ENCODE measurements at places on chromosomes 2 and 18.
A peak's percentile ranks its signal among the peaks of the same experiment; 100 is the strongest.

- no peak overlapping the region for H3K4me3 ChIP-seq
- no peak overlapping the region for H3K27ac ChIP-seq
- DNase-seq = no peak
- H3K36me3 ChIP-seq = no peaks in the 10 kb centered on the region
- H3K27me3 ChIP-seq = no peaks in the 10 kb centered on the region
Measured at GRCh38 chr2:110948027-110948674, 172.6 kb upstream of the BCL2L11 start.

GRCh38 chr18:57223144-57223870 lies 76.4 kb downstream of the BOD1L2 start:
- H3K4me1 ChIP-seq = no peaks in the 10 kb centered on the region
- DNase-seq = no peak
- H3K4me3 ChIP-seq = no peak overlapping the region
- no peaks in the 10 kb centered on the region for H3K36me3 ChIP-seq
- H3K27me3 ChIP-seq = peaks cover 2% of the 10 kb centered on the region

DNA sequence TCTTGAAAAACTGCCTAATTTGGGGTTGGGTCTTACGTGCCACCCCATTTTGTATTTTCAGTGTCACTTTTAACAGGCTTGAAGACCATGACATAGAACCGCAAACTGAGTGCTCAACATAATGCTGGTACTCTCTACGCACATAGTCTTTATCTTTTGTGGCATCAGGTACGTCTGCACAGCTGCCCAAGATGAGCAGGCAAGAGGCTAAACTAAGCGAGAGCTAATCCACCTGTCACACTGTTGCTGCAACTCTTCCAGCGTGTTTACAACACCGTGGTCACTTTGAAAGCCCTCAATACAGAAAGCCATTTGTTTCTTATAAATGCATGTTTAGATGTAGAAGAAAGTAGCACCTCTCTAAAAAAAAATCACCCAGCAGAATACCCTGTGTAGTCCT lies 270.0 kb upstream of the TCF4 start:
- H3K4me3 ChIP-seq = no peak overlapping the region
- H3K36me3 ChIP-seq = no peaks in the 10 kb centered on the region
- H3K27ac ChIP-seq = no peak overlapping the region
- H3K27me3 ChIP-seq = no peaks in the 10 kb centered on the region

- no peaks in the 10 kb centered on the region for H3K36me3 ChIP-seq
- no peak overlapping the region for H3K4me3 ChIP-seq
- no peak for DNase-seq
Measured at GRCh38 chr2:128563348-128563687, 244.7 kb upstream of the HS6ST1 start.

DNA sequence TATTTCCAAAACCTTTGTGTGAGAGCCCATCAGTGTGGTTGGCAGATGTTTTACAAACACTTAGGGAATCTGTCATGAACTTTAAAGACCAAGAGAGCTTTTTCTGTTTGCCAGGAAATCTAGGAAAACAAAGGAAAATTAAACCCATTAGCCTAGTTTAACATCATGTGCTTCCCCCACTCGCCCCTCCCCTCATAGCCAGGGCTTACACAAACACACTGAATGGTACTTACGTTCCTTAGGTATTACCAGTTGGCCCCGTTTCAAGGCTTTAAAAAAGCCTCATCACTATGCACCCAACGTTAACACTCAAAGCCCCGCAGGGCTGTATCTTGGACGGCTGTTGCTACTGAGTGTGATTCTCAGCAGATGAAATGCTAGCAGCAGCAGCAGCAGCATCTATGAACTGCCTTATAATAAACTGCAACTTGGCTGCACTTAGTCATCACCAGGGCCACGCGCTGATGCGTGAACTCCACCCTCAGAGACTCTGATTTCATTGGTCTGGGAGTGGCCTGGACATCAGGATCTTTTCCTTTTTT lies 20.1 kb upstream of the TTC39C start:
- H3K27ac ChIP-seq = peak overlapping the region; percentile 45
- no peaks in the 10 kb centered on the region for H3K36me3 ChIP-seq
- no peaks in the 10 kb centered on the region for H3K27me3 ChIP-seq

DNA sequence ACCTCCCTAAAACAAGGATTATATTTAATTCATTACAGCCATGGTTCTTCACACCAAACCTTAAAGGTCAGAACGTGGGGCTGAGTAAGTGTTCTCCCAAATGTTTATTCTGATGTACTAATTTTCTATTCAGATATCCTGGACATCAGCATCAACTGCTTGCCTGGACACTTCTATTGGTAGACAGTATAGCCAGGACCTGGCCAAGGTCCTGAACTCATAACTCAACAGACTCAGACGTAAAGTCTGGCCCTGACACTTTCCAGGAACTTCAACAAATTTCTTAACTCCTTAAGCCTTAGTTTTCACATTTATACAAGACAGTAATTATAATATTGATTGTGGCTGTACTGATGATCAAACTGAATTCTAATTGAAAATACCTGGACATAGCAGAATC lies 89.1 kb downstream of the AKAIN1 start:
- DNase-seq = no peak
- H3K4me3 ChIP-seq = no peak overlapping the region
- no peak overlapping the region for H3K27ac ChIP-seq
- peaks cover 5% of the 10 kb centered on the region for H3K4me1 ChIP-seq

DNA sequence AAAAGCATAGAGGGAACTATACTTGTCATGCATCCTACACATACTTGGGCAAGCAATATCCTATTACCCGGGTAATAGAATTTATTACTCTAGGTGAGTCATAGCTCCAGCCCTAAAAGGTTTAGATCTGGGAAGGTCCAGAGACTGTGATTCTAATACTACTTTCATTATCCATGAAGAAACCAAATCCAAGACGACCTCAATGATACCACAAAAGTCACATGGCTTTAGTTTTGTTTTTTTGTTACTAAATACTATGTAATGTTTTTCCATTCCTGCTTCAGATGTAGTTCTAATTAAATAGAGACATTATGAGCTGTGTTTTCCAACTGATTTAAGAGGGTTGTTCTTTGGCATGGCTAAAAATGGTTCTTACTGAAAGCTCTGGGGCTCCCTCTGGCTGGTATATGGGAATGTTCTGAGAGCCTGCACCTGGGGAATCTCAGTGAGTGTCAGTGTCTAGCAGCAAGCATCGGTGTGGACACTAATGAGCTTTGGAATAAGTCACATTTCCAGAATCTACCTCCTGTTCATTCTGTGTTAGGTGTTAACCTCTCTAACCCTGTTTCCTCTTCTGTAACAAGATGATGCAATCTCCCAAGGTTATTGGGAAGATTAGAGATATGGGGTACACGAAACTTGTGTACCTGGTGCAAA lies 20.5 kb upstream of the IL1RL2 start:
- H3K4me1 ChIP-seq = peaks cover 6% of the 10 kb centered on the region
- peaks cover 1% of the 10 kb centered on the region for H3K27me3 ChIP-seq
- no peak for DNase-seq
- H3K4me3 ChIP-seq = no peak overlapping the region
- H3K27ac ChIP-seq = no peak overlapping the region
- no peaks in the 10 kb centered on the region for H3K36me3 ChIP-seq

GRCh38 chr2:15293262-15293937 lies 267.7 kb downstream of the NBAS start:
- H3K4me3 ChIP-seq = no peak overlapping the region
- DNase-seq = no peak
- H3K27me3 ChIP-seq = no peaks in the 10 kb centered on the region
- H3K36me3 ChIP-seq = peaks cover 46% of the 10 kb centered on the region

DNA sequence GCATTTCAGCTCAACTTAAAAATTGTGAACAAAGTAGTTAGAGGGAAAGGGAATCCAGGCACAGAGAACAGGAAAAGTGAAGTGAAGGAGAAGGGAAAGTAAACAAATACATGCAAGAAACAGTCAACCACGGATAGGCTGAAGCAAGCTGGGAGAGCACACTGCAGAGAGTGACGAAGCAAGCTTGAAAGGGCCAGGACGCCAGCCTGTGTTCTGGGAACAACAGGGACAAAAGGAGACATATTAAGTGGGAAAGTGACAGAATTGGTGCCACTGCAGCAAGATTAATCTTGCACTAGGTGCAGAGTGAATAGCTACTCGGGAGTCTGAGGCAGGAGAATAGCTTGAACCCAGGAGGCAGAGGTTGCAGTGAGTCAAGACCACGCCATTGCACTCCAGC lies 197.3 kb downstream of the SOX11 start:
- H3K36me3 ChIP-seq = no peaks in the 10 kb centered on the region
- H3K4me3 ChIP-seq = no peak overlapping the region
- H3K27me3 ChIP-seq = no peaks in the 10 kb centered on the region
- no peaks in the 10 kb centered on the region for H3K4me1 ChIP-seq
- DNase-seq = no peak

- H3K36me3 ChIP-seq = no peaks in the 10 kb centered on the region
- no peaks in the 10 kb centered on the region for H3K4me1 ChIP-seq
- no peak for DNase-seq
- H3K27me3 ChIP-seq = no peaks in the 10 kb centered on the region
Measured at GRCh38 chr2:41779888-41780287, 267.9 kb upstream of the PKDCC start.

DNA sequence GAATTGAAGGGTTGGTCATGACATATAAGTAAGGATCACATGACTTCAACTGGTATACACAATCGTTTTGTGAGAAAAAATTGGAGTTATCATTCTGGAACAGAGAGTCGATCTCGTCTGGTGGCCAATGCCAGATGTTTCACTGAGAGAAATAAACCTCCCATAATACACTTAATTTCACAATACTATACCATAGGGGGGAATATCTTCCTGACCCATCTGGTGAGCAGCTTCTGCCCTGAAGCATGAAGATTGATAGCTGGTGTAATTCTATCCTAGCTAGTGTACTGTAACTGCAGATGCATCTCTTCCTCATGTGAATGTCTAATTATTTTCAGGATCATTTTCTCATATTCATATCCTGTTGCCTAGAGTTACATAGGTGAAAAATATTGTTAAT lies 15.7 kb upstream of the CDH7 start:
- H3K4me1 ChIP-seq = no peaks in the 10 kb centered on the region
- H3K4me3 ChIP-seq = no peak overlapping the region
- DNase-seq = no peak

DNA sequence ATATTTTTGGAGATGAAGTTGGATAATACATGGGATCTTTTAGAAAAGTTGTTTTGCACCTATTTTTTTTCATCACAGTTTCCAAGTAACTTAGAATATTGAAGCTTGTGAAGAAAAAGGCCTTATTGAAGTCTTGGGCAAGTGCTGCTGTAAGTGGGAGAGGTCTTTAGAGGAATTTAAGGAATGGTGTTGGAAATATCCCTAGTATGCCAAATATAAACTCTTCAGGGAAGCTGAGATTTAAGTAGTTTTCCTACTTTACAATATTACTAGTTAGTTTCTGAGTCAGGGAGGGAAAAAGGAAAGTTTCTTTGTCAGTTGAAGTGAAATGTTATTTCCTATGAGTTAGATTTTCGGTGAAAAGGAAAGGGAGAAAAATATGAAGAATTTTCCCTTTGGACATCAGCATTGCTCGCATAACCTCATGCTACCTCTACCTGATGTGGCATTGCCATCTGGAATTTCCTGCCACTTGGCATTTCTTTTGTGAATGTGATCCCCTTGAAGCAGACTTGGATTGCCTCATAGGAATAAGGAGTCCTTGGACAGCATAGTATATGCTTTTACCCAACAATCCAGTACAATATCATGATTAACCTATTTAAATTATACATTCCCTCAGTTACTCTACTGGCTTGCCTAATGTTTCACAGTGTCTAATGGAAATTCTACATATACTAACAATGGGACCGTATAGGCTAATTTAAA lies 12.1 kb downstream of the PLEKHH2 start:
- H3K4me1 ChIP-seq = no peaks in the 10 kb centered on the region
- peaks cover 11% of the 10 kb centered on the region for H3K27me3 ChIP-seq
- H3K27ac ChIP-seq = no peak overlapping the region
- no peak overlapping the region for H3K4me3 ChIP-seq

DNA sequence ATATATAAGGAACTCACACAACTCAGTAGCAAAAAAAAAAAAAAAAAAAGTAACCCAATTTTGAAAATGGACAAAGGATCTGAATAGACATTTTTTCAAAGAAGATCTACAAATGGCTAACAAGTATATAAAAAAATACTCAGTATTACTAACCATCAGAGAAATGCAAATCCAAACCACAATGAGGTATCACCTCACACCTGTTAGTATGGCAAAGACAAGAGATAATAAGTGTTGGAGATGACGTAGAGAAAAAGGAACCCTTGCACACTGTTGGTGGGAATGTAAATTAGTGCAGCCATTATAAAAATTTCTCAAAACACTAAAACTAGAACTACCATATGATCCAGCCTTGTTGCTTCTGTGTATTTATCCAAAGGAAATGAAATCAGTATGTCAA lies 5.8 kb upstream of the CNDP1 start:
- H3K27me3 ChIP-seq = peaks cover 3% of the 10 kb centered on the region
- DNase-seq = no peak
- H3K4me1 ChIP-seq = no peaks in the 10 kb centered on the region
- H3K36me3 ChIP-seq = no peaks in the 10 kb centered on the region
- H3K27ac ChIP-seq = no peak overlapping the region

DNA sequence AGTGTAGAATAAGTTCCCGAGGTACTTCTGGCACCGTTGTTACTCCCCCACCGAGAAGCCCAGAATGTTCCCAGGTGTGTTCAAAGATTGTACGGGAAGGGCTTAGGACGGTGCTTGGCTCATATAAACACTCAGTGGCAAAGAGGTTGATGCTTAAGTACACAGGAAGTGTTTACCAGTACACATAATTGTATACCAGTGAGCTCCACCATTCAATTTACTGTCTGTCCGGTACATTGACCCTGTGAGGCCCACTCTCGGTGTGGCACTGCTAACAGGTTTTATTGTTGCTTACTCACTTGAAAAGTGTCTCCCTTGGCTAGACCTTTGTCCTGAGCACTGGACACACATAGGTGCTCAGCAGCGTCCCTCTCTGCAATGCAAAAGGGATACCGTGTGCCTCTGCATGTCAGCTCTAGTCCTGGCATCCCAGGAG lies 191.0 kb downstream of the NEDD4L start:
- H3K27me3 ChIP-seq = no peaks in the 10 kb centered on the region
- H3K4me1 ChIP-seq = peaks cover 2% of the 10 kb centered on the region
- no peaks in the 10 kb centered on the region for H3K36me3 ChIP-seq
- no peak for DNase-seq
- H3K27ac ChIP-seq = no peak overlapping the region

- peaks cover 20% of the 10 kb centered on the region for H3K4me1 ChIP-seq
- no peaks in the 10 kb centered on the region for H3K27me3 ChIP-seq
- peaks cover 20% of the 10 kb centered on the region for H3K36me3 ChIP-seq
- no peak overlapping the region for H3K27ac ChIP-seq
Measured at GRCh38 chr2:168571061-168571460, 115.0 kb downstream of the CERS6 start.

- peaks cover 2% of the 10 kb centered on the region for H3K27me3 ChIP-seq
- no peak for DNase-seq
- H3K27ac ChIP-seq = no peak overlapping the region
- H3K36me3 ChIP-seq = no peaks in the 10 kb centered on the region
- H3K4me1 ChIP-seq = peaks cover 3% of the 10 kb centered on the region
- H3K4me3 ChIP-seq = no peak overlapping the region
Measured at GRCh38 chr2:44131177-44131576, 37.5 kb upstream of the PPM1B start.

GRCh38 chr2:105188343-105188742 lies 53.2 kb upstream of the GPR45 start:
- no peaks in the 10 kb centered on the region for H3K36me3 ChIP-seq
- H3K27me3 ChIP-seq = peaks cover 14% of the 10 kb centered on the region
- no peak for DNase-seq
